Activated CD8-positive, alpha-beta memory T cell treated with anti-CD3 and anti-CD28 coated beads, Interleukin-2, amount 10 ng/mL, durations not matched to agents 7 days and 5 days (primary cell): ENCODE measurements at places on chromosomes 11 and 22. TPM values are rescaled to one million over a fixed set of nuclear protein-coding genes. Genes with fewer than 3 reads are reported as not detected.
A peak's percentile ranks its signal among the peaks of the same experiment; 100 is the strongest.

DNA sequence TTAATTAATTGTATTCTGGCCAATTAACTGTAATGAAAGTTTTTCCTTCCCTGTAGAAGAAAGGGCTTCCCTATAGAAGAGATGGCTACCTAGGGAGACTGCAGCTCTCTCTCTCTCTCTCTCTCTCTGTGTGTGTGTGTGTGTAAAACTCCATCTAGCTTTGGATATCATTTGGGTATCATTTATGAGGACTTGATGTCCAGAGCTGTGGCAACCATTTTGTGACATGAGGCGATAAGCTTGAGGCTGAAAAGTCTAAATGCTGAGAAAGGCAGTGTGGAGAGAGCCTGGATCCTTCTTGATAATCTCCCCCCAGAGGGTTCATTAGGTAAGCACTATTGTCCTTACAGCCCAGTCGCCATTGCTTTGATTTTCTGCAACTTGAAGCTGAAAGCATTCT, 30.7 kb upstream of the RASD2 start:
- H3K27me3 ChIP-seq, result peaks cover 24% of the 10 kb centered on the region
- DNase-seq, result no peak
- H3K4me3 ChIP-seq, result no peak overlapping the region
- H3K36me3 ChIP-seq, result no peaks in the 10 kb centered on the region
- no peak overlapping the region for H3K27ac ChIP-seq

- no peak overlapping the region for H3K27ac ChIP-seq
- H3K27me3 ChIP-seq, result peaks cover 4% of the 10 kb centered on the region
- H3K4me3 ChIP-seq, result no peak overlapping the region
Observed at GRCh38 chr11:10990637-10991193, 132.9 kb upstream of the ZBED5 start.

Gene OR10D3
- not detected for total RNA-seq

Gene DENND5A
- 19.0 TPM for total RNA-seq

GRCh38 chr11:72263361-72263760, 19.4 kb upstream of the PHOX2A start:
- peaks cover 16% of the 10 kb centered on the region for H3K4me1 ChIP-seq
- H3K4me3 ChIP-seq, result no peak overlapping the region
- H3K27ac ChIP-seq, result no peak overlapping the region
- no peaks in the 10 kb centered on the region for H3K36me3 ChIP-seq

DNA sequence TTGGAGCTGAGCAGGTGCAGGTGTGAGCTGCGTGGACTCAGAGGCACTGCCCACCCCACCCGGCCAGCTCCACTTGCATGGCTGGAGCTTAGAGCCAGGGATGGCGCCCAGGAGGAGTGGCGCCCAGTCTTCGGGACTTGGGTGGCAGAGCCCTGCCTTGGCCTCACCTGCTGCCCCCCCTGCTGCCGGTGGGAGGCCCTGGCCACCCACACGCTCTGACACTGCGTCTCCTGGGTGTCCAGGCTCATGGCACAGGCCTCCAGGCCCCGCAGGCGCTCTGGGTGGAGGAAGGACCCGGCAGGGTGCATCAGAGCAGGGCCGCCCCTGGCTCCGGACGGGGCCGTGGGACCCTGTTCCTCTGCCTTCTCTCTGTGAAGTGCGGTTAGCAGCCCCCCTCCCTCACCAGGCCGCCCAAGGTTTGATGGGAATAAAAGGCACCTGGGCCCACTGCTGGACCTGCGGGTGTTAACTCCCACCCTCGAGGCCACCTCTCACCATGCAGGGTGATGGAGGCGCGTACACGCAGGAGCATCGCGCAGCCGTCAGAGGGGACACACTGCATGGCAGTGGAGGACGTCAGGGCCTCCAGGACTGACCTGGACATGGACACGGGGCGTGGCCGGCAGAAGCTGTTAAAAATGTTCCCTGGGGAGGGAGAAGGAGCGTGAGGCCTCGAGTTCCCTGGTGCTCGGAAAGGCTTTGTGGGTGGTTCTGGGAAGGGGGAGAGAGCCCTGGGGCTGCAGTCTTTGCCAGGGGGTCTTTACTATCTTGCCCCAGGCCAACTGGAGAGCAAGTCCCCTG, 11.8 kb downstream of the IL17REL start:
- no peak overlapping the region for H3K4me3 ChIP-seq
- peaks cover 4% of the 10 kb centered on the region for H3K4me1 ChIP-seq
- H3K27me3 ChIP-seq, result peaks cover 11% of the 10 kb centered on the region
- DNase-seq, result no peak
- H3K27ac ChIP-seq, result no peak overlapping the region
- no peaks in the 10 kb centered on the region for H3K36me3 ChIP-seq

Gene RAB36
- total RNA-seq, result 0.26 TPM

- no peak overlapping the region for H3K4me3 ChIP-seq
- H3K27me3 ChIP-seq, result no peaks in the 10 kb centered on the region
Observed at GRCh38 chr11:93988455-93988854, 32.7 kb upstream of the HEPHL1 start.

- no peak for DNase-seq
- H3K4me3 ChIP-seq, result no peak overlapping the region
- no peak overlapping the region for H3K27ac ChIP-seq
- H3K36me3 ChIP-seq, result no peaks in the 10 kb centered on the region
- H3K4me1 ChIP-seq, result no peaks in the 10 kb centered on the region
- H3K27me3 ChIP-seq, result peaks cover 26% of the 10 kb centered on the region
Observed at GRCh38 chr11:34840736-34841386, 75.3 kb downstream of the APIP start.

DNA sequence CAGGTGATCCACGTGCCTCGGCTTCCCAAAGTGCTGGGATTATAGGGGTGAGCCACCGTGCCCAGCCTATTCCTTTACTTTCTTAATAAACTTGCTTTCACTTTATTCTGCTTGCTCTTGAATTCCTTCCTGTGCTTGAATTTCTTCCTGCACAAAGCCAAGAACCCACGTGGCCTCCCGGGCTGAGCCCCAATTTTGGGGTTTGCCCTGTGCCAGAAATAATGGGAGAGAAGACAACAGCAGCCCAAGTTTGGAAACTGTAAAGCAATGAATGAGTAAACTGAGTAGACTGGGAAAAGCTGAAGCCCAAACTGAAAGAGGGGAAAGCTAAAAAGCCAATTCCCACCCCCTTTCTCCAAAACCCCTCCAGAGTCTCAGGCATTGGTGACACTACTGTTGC, 136.4 kb downstream of the NECTIN1 start:
- H3K36me3 ChIP-seq, result no peaks in the 10 kb centered on the region
- H3K27me3 ChIP-seq, result peaks cover 32% of the 10 kb centered on the region
- H3K27ac ChIP-seq, result no peak overlapping the region
- no peak overlapping the region for H3K4me3 ChIP-seq

GRCh38 chr22:25489947-25490346, 74.5 kb upstream of the GRK3 start:
- no peak overlapping the region for H3K27ac ChIP-seq
- DNase-seq, result no peak
- H3K4me3 ChIP-seq, result no peak overlapping the region
- H3K4me1 ChIP-seq, result peaks cover 46% of the 10 kb centered on the region

DNA sequence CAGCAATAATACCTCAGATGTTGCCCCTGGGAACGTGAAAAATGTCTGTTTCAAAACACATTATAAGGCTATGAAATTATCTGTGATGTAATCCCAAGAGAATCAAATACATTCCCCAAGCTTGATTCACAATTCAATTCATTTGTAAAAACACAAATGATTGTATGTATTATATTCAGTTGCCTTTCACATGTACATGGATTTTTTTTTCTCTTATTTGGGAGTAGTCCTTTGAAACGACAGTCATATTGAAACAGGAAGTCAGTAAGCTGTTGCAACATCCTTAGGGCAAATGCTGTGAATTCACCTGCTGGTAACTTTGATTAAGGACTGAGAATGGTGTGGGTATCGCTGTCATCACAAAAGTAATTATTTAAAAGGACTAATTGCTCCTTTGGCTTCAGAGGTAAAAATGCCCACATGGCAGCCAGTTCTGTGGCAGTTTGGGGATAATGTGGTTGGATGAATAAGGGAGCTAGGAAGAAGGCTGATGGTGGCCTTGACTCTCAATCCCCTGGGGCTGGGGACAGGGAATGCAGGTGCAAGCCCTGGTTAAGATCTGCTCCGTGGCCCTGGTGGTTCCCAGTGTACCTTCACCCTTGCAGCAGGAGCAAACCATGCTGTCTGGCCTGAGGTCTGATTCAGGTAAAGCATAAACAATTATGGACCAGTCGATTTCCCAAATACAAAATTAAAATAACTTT, 13.2 kb downstream of the EHF start:
- no peak overlapping the region for H3K4me3 ChIP-seq
- H3K27me3 ChIP-seq, result peaks cover 61% of the 10 kb centered on the region
- H3K36me3 ChIP-seq, result no peaks in the 10 kb centered on the region

Gene C22orf42
- not detected for total RNA-seq

GRCh38 chr11:2218031-2218633, 46.5 kb upstream of the TH start:
- H3K36me3 ChIP-seq, result no peaks in the 10 kb centered on the region
- peaks cover 13% of the 10 kb centered on the region for H3K27me3 ChIP-seq
- peak; percentile 15 for DNase-seq
- no peak overlapping the region for H3K4me3 ChIP-seq
- H3K27ac ChIP-seq, result no peak overlapping the region
- H3K4me1 ChIP-seq, result peaks cover 9% of the 10 kb centered on the region

DNA sequence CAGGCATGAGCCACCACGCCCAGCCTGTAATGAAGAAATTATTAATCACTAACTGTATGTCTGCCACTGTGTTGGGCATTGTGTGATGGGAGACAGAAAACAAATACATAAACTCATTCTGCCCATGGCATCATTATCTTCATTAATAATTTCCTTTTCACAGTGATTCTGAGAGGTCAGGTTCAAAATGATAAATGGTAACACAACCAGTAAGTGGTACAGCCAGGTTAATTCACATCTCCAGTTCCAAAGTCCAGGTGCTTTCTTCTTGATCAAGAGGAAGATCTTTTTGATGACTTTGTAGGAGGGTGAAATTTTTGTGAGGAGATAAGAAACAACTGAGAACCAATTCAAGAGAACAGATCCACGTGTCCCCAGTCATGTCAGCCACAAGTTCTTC, 66.7 kb downstream of the PISD start:
- no peaks in the 10 kb centered on the region for H3K4me1 ChIP-seq
- H3K36me3 ChIP-seq, result peaks cover 8% of the 10 kb centered on the region
- DNase-seq, result no peak
- peak overlapping the region; percentile 2 for H3K27ac ChIP-seq
- no peak overlapping the region for H3K4me3 ChIP-seq

DNA sequence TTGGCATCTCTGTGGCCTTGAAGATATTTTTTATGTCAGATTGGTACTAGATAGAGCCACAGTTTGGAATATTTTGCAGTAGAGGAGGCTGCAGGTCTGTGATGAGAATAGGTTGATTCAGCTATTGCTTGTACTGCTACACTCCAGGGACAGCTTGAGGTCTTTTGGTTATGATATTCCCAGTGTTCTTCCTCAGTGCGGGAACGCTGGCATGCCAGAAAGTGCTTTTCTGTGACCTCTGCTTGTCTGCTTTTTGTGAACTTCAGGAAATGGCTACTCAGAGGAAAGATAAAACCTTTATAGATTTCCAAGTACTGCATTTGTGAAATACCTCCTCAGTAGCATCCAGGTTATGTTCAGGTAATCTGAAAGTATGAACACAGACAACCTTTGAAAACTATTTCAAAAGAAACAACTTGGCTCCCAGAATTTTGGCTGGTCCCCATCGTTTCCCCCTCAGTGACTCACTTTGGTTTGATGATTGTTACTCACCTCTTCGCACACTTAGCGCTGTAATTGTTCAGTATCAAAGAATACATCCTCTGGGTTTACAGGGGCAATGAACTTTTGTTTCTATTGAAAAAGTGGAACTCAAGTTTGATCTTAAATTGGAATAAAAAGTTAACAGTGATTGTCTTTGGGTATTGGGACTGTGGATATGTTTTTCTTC, 191.4 kb downstream of the HIPK3 start:
- no peak for DNase-seq
- H3K4me3 ChIP-seq, result no peak overlapping the region
- no peak overlapping the region for H3K27ac ChIP-seq
- no peaks in the 10 kb centered on the region for H3K4me1 ChIP-seq
- no peaks in the 10 kb centered on the region for H3K36me3 ChIP-seq

Gene CREBZF
- total RNA-seq, result 72.3 TPM

- H3K4me1 ChIP-seq, result peaks cover 7% of the 10 kb centered on the region
- peaks cover 4% of the 10 kb centered on the region for H3K27me3 ChIP-seq
- no peak for DNase-seq
- no peak overlapping the region for H3K4me3 ChIP-seq
- no peak overlapping the region for H3K27ac ChIP-seq
Observed at GRCh38 chr11:75811485-75811884, 3.5 kb upstream of the UVRAG start.

Gene LINC01488
- total RNA-seq, result not detected

- H3K27me3 ChIP-seq, result no peaks in the 10 kb centered on the region
- H3K27ac ChIP-seq, result peak overlapping the region; percentile 97
- H3K36me3 ChIP-seq, result peaks cover 17% of the 10 kb centered on the region
- peaks cover 32% of the 10 kb centered on the region for H3K4me1 ChIP-seq
- peak overlapping the region; percentile 88 for H3K4me3 ChIP-seq
Observed at GRCh38 chr11:102346456-102346747, 612 bp upstream of the BIRC2 start.

Gene TYR
- not detected for total RNA-seq

GRCh38 chr11:79232346-79232745, 208.5 kb downstream of the TENM4 start:
- DNase-seq, result no peak
- H3K27ac ChIP-seq, result no peak overlapping the region
- no peaks in the 10 kb centered on the region for H3K4me1 ChIP-seq
- no peaks in the 10 kb centered on the region for H3K36me3 ChIP-seq
- no peaks in the 10 kb centered on the region for H3K27me3 ChIP-seq

Gene PARVG
- total RNA-seq, result 170 TPM

- DNase-seq, result no peak
- peaks cover 24% of the 10 kb centered on the region for H3K36me3 ChIP-seq
- H3K27me3 ChIP-seq, result no peaks in the 10 kb centered on the region
- H3K4me1 ChIP-seq, result peaks cover 10% of the 10 kb centered on the region
Observed at GRCh38 chr11:73716153-73717056, 44.5 kb downstream of the RAB6A start.

Gene TMEM191C
- total RNA-seq, result 1.1 TPM

DNA sequence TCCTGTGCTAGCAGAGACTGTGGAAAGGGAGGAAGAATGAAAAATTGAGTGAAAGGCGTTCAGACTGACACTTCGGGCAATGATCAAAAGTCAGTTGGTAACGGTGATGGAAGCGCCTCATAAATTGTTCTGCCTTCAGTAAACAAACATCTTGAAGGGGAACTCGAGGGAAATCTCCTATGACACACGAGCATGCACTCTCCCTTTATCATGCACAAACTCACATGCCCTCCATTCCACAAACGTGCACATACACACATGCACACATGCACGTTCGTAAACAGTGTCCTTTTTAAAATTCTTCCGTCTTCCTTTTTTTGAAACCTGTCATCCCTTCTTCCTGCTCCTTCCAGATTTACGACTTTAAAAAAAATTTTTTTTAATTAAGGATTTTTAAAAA, 77.8 kb upstream of the TMEM45B start:
- H3K4me1 ChIP-seq, result no peaks in the 10 kb centered on the region
- no peak overlapping the region for H3K4me3 ChIP-seq

Gene LRRC56
- 1.7 TPM for total RNA-seq

- no peaks in the 10 kb centered on the region for H3K27me3 ChIP-seq
- no peak for DNase-seq
- H3K4me3 ChIP-seq, result no peak overlapping the region
- no peaks in the 10 kb centered on the region for H3K4me1 ChIP-seq
- no peak overlapping the region for H3K27ac ChIP-seq
- no peaks in the 10 kb centered on the region for H3K36me3 ChIP-seq
Observed at GRCh38 chr22:32819120-32819519, 17.6 kb downstream of the TIMP3 start.
